Spleen (tissue), 13 donors: ENCODE measurements at places on chromosomes 13 and 19.

DNA sequence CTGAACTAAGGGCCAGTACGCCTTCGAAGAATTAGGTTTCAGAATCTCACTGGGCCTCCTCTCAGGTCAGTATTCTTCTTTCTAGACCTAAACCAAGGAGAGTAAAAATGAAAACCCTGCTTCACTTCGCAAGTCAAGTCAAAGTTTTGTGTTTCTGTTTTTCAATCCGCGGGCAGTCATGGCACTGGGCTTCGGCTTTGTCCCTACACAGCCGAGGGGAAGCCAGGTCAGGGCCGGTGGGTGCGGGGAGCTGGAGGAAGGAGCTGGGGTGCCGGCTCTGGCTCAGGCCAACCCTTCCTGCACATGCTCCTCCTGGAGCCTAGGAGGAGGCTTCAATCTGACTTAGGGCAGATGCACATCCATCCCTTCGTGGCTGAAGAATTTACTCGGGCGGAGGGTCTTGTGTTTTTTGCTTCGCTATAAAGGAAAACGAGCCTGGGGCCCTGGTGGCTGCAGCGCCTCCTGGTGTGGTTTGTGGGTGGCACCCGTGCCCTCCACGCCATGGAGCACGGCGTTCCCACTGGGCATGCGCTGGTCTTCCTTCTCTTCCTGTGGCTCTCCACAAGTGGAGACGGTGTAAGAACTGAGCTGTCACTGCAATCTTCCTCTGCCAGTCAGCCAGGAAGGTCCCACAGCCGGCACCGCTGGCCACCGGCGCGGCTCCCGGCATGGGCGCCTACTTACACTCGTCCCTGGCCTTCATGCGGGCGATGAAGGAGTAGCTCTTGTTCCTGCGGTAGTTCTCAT, 22.5 kb downstream of the C19orf44 start:
- H3K4me1 ChIP-seq: peaks cover 11% of the 10 kb centered on the region
- peak overlapping the region; percentile 16 for H3K27ac ChIP-seq
- no peak overlapping the region for H3K4me3 ChIP-seq
- no peak for DNase-seq
- no peaks in the 10 kb centered on the region for H3K27me3 ChIP-seq

DNA sequence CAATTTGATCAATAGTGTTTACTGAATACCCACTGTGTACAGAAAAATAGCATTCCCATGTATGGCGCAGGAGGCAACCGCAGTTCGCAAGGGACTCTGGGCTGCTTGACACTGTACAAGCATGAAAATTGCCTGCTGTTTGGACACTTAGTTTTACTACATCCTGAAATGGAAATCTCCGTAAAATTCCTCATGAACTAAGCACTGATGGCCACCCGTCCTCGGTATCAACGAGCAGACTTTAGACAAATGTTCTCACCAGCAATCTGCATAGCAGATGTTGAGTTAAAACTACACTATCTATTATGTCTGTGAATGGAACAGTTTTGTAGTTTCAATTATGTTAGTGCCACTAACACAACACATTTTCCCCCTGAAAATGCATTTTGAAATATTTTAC, 294.7 kb downstream of the DCLK1 start:
- no peak for DNase-seq
- no peak overlapping the region for H3K4me3 ChIP-seq
- no peaks in the 10 kb centered on the region for H3K27me3 ChIP-seq
- no peaks in the 10 kb centered on the region for H3K4me1 ChIP-seq

GRCh38 chr13:29046588-29046987, 226.4 kb downstream of the MTUS2 start:
- no peaks in the 10 kb centered on the region for H3K36me3 ChIP-seq
- no peaks in the 10 kb centered on the region for H3K4me1 ChIP-seq
- no peak overlapping the region for H3K27ac ChIP-seq
- DNase-seq: no peak
- H3K4me3 ChIP-seq: no peak overlapping the region

GRCh38 chr19:38700902-38701454, 43.3 kb downstream of the CAPN12 start:
- H3K4me1 ChIP-seq: peaks cover 45% of the 10 kb centered on the region
- DNase-seq: no peak
- H3K4me3 ChIP-seq: no peak overlapping the region
- H3K27ac ChIP-seq: peak overlapping the region; percentile 91

DNA sequence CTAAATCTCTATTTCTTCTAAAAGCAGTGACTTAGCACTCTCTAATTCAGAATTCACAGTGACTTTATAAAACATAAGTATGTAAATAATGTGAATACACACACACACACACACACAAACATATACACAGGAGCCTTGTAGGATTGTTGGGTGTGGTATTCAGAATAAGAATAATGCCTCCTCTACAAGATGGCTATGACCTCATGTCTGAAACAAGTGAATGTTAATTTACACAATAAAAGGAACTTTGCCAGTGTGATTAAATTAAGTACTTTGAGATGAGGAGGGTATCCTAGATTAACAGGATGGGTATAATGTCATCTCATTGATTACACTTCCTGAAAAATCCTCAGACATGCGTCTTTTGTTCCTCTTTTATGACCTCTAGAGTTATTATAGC, 234.6 kb downstream of the SLITRK6 start:
- no peak overlapping the region for H3K4me3 ChIP-seq
- no peaks in the 10 kb centered on the region for H3K27me3 ChIP-seq
- no peaks in the 10 kb centered on the region for H3K4me1 ChIP-seq

- peak within 1 kb of the TSS; percentile 93 for H3K27ac ChIP-seq
- peaks cover 53% of the 10 kb centered on the region for H3K36me3 ChIP-seq
- H3K27me3 ChIP-seq: no peaks in the 10 kb centered on the region
- H3K4me1 ChIP-seq: peaks cover 18% of the 10 kb centered on the region
Measured at GRCh38 chr19:41426952-41427646, at the start of gene B3GNT8. TSS of gene B3GNT8 (minus strand) at chr19:41427374. CDS start at chr19:41426778, 596 bp downstream.

DNA sequence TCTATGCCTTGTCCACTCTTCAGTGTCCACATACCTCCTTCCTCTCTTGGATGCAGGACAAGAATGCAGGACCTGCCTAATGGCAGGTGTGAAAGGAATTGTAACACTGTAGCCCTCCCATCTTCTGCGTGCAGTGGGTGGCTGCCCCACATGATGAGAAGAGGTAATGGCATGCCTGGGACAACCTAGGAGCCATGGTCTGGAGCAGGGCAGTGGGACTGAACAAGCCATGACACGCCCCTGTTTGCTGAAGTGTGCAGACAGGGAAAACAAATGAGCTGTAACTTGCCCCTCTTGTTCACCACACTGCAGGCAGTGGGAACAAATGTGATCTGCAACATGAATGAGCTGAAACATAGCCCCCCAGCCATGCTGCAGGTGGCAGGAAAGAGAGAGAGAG, 192.2 kb downstream of the PCDH17 start:
- no peaks in the 10 kb centered on the region for H3K4me1 ChIP-seq
- no peak overlapping the region for H3K4me3 ChIP-seq
- H3K27ac ChIP-seq: no peak overlapping the region
- no peaks in the 10 kb centered on the region for H3K36me3 ChIP-seq
- H3K27me3 ChIP-seq: no peaks in the 10 kb centered on the region
- no peak for DNase-seq

GRCh38 chr13:66896933-66897332, 333.2 kb downstream of the PCDH9 start:
- H3K4me3 ChIP-seq: no peak overlapping the region
- H3K27me3 ChIP-seq: no peaks in the 10 kb centered on the region
- H3K27ac ChIP-seq: no peak overlapping the region

- H3K27ac ChIP-seq: no peak overlapping the region
- peaks cover 5% of the 10 kb centered on the region for H3K4me1 ChIP-seq
- H3K36me3 ChIP-seq: no peaks in the 10 kb centered on the region
Measured at GRCh38 chr19:5202553-5202952, 138.1 kb downstream of the PTPRS start.

DNA sequence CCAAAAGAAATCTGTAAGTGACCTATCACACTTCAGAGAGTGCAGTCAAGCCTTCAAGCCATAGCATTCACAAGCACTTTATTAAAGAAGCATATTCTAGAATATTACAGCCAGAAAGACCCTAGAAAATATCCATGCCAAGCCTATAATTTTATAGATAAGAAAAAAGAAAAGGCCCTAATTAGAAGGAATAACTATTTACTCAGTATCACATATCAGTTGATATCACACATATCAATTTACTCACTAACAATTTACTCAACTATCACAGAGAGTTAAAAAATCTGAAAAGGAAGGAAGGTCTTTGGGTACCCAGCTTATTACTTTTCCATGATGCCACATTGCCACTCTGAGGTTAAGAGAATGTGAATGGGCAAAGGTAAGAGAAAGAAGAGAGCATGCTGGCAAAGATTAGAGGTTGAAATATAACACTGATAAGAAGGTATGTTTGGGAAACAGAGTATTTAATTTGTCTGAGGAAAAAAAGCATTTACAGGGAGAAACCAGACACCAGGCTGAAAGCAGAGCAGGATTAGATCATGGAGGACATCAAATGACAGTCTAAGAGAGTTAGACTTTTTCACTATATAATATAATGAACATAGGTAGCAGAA, 186.2 kb downstream of the VWA8 start:
- no peaks in the 10 kb centered on the region for H3K27me3 ChIP-seq
- no peak overlapping the region for H3K4me3 ChIP-seq
- H3K36me3 ChIP-seq: no peaks in the 10 kb centered on the region
- no peak overlapping the region for H3K27ac ChIP-seq
- H3K4me1 ChIP-seq: no peaks in the 10 kb centered on the region
